Activated CD4-positive, alpha-beta T cell treated with anti-CD3 and anti-CD28 coated beads for 48 hours (primary cell): ENCODE measurements at places on chromosomes 2 and 18.

DNA sequence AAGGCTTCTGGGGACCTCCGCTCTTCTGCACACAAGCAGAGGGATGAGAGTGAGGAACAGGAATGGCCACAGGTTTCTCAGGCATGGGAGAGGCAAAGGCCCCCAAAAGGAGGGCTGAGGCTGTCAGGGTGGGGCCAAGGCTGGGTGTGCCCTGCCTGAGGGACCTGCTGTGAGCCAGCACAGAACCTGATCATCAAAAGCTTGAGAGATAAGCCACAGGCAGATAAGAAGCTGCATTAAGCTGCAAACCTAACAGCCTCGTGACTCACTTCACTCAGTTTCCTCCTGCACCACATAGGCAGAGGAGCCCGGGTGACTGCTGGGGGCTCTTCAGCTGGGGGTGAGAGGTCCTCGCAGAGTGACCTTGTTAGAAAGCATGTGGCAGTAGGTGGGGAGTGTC is 64.5 kb upstream of the LAPTM4A start:
- no peak for DNase-seq

- no peak for DNase-seq
Observed at GRCh38 chr2:133171393-133172004, 396.8 kb downstream of the NCKAP5 start.

GRCh38 chr2:208049006-208049405 is 23.7 kb upstream of the PLEKHM3 start:
- no peak for DNase-seq

- no peak for DNase-seq
Observed at GRCh38 chr2:98854682-98855081, 81.3 kb downstream of the CRACDL start.

DNA sequence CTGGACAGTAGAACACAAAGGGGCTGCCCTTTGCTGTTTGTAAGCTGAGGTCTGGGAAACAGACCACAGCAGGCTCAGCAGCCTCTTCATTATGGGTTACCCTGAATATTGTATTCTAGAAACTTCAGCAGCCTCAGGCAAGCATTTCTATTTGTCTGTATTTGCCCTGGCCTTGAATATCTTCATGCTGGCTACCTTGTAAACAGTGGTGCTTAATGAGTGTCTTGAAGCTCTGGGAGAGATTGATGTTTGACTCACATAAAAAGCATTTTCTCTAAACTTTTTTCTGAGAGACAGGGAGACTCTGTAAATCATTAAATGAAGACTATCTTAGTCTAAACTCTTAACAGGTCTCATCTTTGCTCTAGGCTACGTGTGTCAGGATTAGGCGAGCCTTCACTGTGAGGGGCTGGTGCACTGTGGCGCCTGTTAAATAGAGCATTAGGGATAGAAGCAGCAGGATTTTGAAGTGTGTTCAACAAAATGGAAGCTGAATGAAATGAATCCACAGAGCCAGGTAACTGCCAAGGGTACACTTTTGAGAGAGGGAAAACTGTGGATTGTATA is 53.1 kb upstream of the MEX3C start:
- DNase-seq: no peak

DNA sequence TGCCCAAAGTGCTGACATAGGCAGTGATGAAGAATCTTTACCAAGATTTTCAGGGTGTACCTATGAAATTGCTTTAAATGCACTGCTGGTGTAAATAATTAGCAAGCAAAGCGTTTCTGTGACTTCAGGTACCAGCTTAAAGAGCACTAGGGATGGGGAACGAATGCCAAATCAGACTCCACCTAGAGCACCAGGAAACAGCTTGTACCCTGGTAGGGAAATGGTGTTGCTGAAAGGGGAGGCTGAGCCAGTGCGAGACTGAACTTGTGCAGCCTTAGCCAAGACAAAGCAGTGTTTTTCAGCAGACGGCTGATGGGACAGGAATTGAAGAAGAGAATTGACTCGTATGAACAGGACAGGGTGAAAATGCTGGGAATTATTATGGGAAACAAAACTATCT is 65.6 kb downstream of the TWSG1 start:
- no peak for DNase-seq
